Stimulated activated CD4-positive, alpha-beta T cell treated with anti-CD3 and anti-CD28 coated beads, Interleukin-2, amount 100 ng/mL, for 48 hours (primary cell): ENCODE measurements at places on chromosomes 5 and 9.
A peak's percentile ranks its signal among the peaks of the same experiment; 100 is the strongest.

GRCh38 chr5:128613766-128614165, 75.7 kb upstream of the FBN2 start:
- no peak for DNase-seq

- DNase-seq = no peak
Observed at GRCh38 chr9:16309469-16310271, 560.8 kb downstream of the BNC2 start.

GRCh38 chr9:34663303-34663605, 797 bp upstream of the CCL27 start:
- no peak for DNase-seq

- no peak for DNase-seq
Observed at GRCh38 chr5:153480401-153480800, 10.1 kb upstream of the GRIA1 start.

DNA sequence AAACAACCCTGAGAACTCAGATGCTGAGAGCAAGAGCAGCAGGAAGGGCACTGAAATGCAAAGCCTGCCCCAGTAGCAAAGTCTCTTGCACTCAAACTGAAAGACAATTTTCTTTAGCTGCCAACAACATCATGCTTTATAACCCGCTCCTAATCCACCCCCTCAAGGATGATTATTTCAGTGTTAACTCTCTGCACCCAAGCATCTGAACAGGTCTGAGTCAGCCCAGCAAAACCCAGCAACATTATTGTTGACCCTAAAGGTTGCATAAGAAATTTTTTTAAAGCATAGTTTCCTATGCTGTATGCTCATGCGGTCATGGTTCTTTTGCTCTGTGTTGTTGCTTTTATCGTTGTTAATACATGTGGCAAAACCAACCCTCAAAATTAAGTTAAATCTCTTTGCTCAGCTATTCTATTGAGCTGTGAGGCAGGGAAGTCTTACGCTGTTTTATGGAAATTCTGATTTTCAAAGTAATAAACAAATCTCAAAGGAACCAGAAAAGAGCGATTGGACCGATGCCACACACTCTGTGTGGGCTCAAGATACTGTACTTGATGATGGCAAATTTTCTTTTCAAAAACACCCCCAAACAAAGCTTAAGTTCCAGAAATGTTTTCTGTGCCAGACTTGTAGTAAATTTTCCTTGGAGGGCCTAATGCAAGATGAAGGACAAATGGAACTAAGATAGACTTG, 440.6 kb upstream of the MPDZ start:
- DNase-seq = no peak

DNA sequence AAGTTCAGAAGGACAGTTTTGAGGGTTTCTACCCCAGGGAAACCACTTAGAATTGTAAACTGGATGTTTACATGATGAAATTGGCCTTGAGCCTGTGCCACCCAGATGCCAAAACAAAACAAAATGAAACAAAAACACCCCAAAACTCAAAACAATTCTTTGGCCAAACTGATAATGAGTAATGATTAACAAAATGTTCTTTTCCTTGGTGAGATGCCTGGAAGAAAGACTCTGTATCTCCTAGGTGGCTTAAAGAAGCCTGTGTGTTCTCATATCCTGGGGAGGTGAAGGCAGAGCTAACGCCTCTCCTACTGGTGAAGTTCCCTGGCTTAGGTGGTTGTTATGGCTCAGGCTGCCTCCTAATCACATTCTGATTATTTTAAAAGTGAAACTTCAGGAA, 120.5 kb downstream of the NPR3 start:
- DNase-seq = no peak

DNA sequence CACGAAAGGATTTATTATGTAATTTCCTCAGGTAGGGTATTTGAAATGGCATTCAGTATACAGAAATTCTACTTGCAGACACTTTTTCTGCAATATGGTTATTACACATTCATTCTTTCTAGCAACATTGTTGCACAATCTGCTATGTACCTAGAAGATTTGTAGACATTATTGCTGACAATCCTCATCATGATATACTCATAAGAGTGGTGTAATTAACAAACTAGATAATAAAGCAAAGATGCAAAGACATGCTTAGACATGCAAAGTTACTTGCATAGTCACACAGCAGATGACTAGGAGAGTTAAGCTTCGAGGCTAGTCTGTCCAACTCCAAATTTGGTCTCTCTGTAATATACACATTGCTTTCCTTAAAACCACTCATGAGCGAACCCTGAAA, 317.1 kb downstream of the ASTN2 start:
- DNase-seq = no peak

DNA sequence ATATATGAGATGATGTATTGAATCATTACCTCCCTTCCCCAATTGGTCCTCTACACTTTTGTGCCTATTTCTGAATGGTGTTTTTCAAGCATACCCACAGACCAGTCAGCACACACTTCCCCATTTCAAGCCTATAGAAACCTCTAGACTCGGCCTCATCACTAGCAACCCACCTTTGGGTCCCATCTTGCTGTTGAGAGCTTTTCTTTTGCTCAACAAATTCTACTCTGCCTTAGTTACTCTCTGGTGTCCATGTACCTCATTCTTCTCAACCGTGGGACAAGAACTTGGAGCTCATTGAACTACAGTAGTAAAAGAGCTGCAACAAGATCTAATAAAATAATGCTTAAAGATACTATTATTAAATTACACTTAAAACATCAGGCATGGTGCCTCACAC, 49.0 kb upstream of the KDM4C start:
- no peak for DNase-seq

DNA sequence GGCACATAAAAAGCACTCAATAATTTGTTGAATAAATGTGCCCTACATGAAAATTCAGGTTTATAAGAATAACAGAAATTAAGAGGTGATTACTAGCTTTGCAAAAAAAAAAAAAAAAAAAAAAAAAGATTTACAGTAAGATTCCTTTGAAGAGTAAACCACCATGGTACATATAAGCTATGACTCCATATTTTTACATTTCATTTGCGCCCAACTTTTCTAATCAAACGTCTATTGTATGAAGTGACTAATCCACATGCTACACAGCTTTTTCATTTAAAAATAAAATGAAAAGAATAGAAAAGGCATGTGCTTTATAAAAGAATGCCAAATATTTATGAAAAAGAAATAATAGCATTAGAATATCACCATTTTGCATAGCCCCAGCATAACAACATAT, at the start of gene PLAC8L1:
PLAC8L1 (minus strand) TSS at position 101 of the 400 bp plus-strand sequence. CDS start 1,266 bp downstream, outside the sequence.
- no peak for DNase-seq

DNA sequence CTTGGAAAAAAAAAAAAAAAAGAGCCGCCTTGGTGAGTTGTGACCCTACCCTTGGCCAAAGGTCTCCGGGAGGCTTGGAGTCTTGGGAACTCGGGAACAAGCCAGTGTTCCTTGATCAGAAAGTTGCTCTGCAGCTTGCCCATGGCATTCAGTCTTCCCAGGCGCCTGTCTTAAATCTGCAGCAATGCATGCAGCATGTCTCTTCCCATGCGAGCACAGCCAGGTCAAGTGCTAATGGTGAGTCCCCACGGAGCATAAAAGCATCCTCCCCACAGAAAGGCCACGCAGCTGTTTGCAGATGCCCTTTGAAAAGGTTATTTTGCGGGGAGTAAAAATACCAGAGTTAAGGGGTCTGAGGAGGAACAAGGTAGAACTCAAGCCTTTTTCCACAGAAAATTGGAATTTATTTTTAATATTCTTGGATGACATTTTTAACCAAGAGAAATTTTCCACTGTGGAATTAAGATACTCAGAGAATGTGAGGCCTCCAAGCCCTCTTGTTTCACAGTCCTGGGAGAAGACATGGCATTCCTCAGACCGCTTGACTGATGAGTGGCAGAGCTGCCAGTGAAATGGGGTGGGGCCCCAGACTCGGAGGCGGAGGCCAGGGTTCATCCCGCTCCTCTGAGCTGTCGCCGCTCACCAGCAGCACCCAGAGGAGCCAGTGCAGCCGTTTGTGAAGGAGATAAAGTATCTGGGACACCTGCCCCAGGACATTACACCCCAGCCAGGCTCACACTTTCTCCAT, 81.6 kb downstream of the CYFIP2 start:
- DNase-seq = no peak

- DNase-seq = no peak
Observed at GRCh38 chr9:124007565-124008302, 3.8 kb upstream of the LHX2 start.

- no peak for DNase-seq
Observed at GRCh38 chr5:33611877-33612276, 171.1 kb downstream of the TARS1 start.

GRCh38 chr5:143434261-143435209, 31.0 kb upstream of the NR3C1 start:
- peak; percentile 37 for DNase-seq

DNA sequence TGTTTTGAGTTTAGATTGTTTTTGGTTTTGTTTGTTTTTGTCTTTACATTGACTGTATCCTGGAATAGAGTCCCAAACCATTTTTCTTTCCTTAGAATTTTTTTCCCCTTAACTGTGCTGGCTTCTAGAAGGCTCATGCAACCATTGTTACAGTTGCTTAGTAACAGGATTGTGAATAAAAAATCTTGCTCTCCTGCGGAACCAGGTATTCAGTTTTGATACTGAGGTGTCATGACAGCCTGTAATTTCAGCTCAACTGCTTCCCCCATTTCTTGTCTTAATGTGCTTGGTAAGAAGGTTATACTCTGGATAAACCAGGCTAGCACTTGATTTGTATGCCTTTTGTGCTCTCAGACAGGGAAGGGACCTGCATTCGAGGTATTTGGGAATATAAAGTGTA, 42.1 kb downstream of the FOCAD start:
- DNase-seq = no peak

DNA sequence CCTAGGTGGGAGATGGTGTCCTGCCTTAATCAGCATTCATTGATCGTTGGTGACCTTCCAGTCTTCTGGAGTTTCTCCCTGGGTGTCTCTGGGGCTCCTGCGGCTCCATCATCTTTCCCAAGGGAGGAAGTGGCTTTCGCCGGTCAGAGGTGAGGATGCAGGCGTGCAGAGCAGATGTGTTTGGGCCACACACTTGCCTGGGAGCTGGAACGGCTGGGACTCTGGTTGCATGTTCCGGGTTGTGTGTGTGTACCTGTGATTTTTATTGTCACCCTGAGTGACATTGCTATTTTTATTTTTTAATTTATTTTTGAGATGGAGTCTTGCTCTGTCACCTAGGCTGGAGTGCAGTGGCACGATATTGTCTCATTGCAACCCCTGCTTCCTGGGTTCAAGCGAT, 9.6 kb downstream of the HMCN2 start:
- DNase-seq = no peak

DNA sequence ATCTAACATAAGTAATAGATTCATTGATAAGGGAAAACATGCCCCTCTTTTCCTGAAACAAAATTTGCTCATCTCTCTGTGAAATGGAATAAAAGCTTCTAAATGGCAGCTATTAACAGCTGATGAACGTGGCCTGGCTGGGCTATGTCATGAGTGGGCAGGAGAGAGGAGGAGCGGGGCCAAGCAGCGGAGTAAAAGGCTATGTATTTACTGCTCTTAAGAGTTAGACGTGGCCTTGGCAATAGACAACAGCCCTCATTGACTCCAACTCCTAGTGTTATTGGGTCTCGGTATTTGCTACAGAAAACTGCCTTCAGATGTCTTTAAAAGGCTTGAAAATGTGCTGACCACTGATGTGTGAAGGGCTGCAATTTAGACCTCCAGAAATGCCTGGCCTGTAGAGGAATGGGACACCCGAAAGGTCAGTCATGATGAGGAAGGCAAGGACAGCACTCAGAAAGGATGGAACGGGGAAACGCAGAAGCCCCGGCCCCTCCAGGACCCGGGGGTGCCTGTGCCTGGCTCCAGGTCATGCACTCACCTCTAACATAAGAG, 116.8 kb downstream of the PDZD2 start:
- DNase-seq = no peak

DNA sequence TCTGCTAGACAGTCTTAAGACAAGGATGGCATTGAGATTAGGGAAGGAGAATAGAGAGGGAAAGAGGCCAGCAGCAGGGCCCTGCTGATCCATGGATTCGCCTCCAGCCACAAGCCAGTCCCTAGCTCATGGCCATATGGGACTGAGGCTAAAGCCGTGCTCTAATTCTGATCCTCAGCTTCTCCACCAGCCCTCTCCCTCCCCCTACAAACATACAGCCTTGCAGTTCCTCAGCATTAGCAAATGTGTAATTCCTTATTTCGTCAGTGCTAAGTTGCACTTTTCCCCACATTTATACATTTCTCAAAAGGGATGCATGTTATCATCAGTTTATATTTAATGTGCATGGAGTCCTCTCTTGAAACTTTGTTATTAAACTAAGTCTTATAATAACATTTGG, 34.8 kb downstream of the ZNF462 start:
- no peak for DNase-seq

DNA sequence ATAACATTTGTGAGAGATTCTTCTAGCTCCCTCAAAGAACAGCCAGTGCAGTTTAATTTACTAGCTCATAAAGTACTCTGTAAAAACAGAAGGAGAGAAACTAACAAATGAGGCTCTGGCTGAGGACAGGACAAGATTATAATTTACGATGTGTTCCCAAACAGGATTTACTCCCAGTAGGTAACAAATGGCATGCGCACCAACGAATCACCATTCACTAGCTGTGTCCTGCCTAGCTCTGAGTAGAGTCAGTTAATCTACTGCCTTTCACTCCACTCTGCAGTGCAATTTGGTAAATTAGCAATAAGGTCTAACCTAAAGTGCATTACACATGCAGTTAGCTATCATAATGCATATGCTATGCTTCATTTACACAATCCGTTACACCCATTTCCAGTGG, 497.4 kb upstream of the CCNG1 start:
- DNase-seq = no peak

- no peak for DNase-seq
Observed at GRCh38 chr5:171599957-171600612, 180.6 kb downstream of the FGF18 start.

DNA sequence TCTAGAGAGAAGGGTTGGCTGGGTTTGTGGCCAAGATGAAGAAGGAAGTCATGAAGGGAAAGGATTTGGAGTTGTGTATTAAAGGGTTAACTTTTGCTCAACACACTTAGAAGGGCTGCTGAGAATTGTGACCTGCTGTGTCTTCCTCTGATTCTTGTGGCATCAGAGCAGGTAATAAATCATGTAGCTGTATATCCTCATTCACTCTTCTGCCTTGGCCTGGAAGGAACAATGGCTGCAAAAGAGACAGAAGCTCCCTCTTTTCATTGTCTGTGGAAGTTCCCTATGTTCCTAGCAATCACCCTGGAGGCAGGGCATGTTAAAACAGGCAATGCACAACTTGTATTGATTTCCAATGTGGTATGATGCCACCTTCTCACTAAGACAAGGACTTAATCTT, 159.1 kb downstream of the LRRC70 start:
- DNase-seq = no peak

- DNase-seq = no peak
Observed at GRCh38 chr5:17796757-17797396, 162.6 kb downstream of the TAF11L14 start.

GRCh38 chr5:132497488-132497997, 7.0 kb upstream of the IRF1 start:
- no peak for DNase-seq

- no peak for DNase-seq
Observed at GRCh38 chr5:146001544-146002190, 65.3 kb downstream of the SH3RF2 start.
